H54 (cell line): ENCODE measurements at places on chromosomes 5 and 9.
A peak's percentile ranks its signal among the peaks of the same experiment; 100 is the strongest.

GRCh38 chr5:138444774-138445546, 6.1 kb downstream of the REEP2 start:
- DNase-seq, result no peak

DNA sequence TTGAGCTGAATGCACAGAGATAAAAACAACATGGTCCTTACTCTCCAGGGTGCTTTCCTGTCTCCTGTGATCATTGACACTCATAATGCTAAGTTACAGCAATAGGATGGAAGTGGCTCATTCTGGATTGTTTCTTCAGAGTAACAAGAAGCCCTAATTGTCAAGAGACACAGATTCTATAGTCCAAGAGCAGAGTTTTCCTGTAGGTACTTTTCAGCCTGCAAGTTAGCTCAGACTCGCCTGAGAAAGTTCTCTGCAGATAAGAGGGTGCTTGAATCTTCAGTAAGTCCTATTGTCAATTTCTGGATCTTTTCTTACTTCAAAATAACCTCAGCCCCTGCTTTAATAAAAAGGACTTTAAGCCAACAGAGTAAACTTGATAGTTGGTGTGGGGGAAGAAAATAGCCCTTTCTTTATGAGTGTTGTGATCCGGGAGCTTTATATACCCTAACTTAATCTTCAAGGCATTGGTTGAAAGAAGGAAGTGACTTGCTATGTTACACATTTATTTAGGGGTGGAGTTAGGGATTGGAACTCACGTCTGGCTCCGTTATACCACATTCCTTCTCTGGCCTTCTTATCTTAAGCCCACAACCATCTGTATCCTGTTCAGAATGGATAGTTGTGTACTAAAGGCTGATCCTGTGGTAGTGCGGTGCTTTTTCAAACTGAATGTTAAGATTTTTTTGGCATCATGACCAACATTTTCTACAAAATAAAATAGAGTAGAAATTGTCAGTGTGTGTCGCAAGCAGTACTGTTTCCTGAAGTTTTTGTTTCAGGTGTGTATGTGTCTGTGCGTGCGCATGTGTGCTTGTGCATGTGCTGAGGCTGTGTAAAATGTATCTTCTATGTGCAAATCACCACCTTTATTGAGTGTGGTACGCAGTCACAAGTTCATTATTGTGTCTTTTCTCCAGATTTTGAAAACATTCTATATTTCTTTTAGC, 173.9 kb downstream of the WDR70 start:
- no peak for DNase-seq

GRCh38 chr9:129446828-129447550, 173.9 kb downstream of the C9orf50 start:
- no peak for DNase-seq

DNA sequence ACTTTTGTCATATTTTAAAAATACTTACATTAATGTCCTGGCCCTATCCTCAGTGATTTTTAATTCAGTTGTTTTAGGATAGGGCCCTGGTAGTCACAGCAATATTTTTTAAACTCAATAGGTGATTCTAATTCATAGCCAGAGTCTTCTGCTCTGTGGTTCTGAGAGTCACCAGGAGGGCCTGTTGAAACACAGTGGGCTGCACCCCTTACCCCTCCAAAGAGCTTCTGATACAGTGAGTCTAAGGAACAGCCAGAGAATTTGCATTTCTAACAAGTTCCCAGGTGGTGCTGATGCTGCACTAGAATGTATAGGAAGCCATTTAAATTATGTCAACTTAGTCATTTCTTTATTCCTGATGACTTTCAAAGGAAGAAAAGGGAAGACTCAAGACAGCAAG, 458.3 kb upstream of the ARRDC3 start:
- DNase-seq, result no peak

DNA sequence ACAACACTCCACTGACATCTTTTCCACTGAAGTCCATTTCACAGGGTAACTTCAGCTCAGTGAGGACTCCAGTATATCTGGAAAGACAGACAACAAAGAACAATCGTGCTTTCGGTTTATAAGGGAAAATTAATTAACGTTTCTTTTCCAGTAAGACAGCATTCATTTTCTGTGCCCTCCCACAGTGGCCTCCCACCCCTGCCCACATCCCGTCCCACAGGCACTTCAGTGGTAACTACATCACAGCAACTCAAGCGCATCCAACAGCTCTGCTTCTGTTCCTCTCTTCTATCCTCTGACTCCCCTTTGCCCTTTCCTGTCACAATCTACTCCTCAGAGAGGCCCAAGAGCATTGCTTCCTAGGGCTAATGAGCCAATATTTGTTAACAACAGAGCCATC, 40.3 kb downstream of the GLDC start:
- no peak for DNase-seq

DNA sequence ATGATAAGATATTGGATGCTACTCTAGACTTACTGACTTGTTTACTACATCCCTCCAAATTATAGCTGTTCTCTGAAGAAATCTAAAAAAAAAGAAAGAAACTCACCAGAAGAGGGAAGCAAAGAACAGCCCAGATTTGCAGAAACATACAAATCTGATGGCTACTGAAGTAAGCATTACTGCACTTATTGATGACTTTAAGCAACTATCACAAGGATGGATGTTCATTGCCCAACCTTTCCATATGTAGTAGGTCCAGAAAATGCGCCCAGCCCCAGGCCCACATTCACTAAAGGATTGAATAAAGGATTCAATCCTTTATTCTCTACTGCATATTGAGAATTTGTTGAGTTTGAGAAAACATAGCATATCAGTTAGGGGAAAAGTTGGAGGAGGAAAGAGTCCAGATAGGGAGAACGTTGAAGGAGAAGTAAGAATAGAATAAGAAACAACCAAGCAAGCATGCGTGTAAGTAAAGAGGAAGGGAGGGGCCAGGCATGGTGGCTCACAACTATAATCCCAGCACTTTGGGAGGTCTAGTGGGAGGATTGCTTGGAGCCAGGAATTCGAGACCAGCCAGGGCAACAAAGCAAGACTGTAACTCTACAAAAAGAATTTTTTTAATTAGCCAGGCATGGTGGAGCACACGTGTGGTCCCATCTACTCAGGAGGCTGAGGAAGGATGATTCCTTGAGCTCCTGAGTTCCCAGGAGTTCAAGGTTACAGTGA, 33.8 kb upstream of the DTWD2 start:
- no peak for DNase-seq

DNA sequence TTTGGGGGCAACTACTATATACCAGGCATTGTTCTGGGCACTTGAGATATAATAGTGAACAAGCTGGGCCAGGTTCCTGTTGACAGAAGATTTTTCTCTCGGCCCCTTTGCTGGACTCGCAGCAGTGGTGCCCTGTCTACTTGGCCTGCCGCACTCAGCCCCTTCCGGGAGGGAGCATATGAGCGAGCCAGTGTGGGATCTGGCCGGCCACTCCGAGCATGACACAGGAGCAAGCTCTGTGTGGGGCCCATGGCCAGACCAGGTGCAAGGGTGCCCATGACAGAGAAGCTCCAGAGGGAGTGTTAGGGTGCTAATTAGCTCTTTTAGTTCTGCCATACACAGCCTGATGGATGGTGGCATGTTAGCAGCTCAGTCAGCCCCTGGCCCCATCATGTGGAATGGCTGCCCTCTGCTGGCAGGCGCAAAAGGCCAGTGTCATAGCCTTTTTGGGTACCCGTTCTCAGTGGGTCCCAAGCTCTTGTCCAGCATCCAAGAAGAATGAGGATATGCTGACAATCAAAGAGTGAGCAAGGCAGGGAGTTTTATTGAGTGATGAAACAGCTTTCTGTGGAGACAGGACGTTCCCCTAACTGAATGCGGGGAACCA, 9.3 kb upstream of the KIF4B start:
- DNase-seq, result no peak

- DNase-seq, result no peak
Observed at GRCh38 chr5:61689153-61689846, 357.2 kb downstream of the ZSWIM6 start.

GRCh38 chr5:150561192-150561512, 53.2 kb downstream of the NDST1 start:
- DNase-seq, result no peak

GRCh38 chr5:140509898-140510297, 37.6 kb upstream of the EIF4EBP3 start:
- DNase-seq, result no peak

GRCh38 chr9:36189976-36190375, 745 bp upstream of the CLTA start:
- DNase-seq, result no peak

DNA sequence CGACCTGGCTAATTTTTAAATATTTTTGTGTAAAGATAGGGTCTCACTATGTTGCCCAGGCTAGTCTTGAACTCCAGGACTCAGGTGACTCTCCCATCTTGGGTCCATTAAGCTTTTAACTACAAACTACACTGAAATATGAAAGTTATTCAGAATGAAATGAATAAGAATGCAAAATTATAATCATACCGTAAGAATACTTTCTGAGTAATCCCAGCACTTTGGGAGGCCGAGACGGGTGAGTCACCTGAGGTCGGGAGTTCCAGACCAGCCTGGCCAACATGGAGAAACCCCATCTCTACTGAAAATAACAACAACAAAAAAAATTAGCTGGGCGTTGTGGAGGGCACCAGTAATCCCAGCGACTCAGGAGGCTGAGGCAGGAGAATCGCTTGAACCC, 1.1 kb upstream of the ORM1 start:
- DNase-seq, result no peak

DNA sequence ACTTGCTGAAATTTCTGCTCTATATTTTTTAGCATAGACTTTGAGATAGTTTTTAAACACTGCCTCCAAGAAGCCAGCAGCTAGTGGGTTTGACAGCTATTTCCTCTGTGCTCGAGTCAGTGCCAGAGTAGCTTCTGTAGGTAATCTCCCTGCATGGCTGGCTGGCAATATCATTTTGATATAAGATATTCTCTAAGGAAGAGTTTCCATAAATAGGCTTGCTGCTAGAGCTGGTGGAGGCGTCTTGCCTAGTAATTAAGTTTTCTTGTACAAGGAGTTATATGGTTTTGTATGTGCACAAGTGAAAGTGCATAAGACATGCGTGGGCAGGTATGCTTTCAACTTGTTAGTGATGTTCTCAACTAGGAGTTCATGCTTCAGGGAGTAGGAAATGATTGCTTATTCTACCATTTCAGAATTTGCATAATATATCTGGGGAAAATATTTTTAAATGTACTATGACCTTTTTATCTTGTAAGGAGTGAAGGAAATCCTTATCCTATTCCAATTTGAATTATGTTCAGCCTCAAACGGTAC, 74.1 kb upstream of the CCL21 start:
- DNase-seq, result no peak

DNA sequence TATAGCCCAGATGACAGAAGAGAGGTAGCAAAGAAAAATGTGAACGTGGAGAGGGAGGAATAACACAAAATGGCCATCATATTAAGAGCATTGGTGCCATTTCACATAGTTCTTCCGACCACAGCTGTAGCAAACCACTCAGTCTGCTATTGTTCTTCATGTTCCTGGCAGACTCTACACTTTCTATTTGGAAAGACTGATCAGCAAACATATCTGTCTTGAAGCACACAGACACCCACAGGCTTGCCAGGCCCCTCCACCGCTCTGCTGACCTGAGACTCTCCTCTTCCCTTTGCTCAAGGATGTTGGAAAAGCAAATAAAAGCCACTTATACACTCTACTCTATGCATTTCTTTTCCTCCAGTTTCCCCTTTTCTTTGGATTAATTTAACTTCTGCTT, 298.0 kb downstream of the FBXL7 start:
- DNase-seq, result no peak

GRCh38 chr5:137833463-137833862, 34.2 kb upstream of the MYOT start:
- peak; percentile 20 for DNase-seq

- DNase-seq, result no peak
Observed at GRCh38 chr5:8383616-8384015, 514.7 kb downstream of the MTRR start.

DNA sequence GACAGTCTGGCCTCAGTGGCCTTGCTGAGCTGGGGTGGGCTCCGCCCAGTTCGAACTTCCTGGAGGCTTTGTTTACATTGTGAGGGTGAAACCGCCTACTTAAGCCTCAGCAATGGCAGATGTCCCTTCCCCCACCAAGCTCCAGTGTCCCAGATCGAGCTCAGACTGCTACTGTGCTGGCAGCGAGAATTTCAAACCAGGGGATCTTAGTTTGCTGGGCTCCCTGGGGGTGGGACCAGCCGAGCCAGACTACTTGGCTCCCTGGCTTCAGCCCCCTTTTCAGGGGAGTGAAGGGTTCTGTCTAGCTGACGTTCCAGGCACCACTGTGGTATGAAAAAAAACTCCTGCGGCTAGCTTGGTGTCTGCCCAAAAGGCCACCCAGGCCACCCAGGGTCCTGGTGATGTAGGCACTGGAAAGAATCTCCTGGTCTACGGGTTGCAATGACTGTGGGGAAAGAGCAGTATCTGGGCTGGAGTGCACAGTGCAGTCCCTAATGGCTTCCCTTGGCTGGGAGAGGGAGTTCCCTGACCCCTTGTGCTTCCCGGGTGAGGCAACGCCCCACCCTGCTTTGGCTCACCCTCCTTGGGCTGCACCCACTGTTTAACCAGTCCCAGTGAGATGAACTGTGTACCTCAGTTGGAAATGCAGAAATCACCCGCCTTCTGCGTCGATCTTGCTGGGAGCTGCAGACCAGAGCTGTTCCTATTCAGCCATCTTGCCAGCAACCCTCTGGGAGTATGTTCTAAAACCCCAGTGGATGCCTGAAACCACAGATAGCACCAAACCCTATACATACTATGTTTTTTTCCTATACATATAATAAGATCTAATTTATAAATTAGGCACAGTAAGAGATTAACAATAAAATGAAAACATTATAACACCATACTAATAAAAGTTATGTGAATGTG, 95.5 kb downstream of the TMEM161B start:
- DNase-seq, result no peak

DNA sequence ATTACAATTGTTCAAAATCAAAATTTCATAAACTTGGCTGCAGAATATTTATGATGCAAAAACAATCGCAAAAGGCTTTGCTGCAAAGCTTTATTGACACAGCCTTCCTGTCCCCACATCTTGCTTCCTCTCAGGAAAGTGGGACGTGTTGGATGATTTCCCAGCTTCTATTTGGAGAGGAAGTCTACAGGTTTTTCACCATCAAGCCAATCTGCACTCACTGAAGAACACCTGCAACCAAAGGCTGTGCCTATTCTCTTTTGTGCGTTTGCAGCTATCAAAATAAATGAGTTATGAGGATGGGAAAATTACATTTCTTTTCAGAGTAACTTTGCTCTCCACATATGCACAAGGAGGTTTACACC, 214.4 kb downstream of the PLK2 start:
- DNase-seq, result no peak

DNA sequence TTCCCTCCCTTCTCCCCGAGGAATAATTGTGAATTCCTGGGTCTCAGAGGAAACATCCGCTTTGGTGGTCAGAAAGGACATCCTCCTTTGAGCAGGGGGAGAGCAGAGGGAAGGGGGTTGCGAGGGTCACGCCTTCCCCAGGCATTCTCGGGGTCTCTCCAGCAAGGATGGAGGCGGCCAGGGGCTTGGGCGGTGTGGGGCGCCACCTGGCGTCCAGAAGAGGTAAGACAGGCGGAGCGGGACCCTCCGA, 129.1 kb downstream of the KCNIP1 start:
- no peak for DNase-seq

- no peak for DNase-seq
Observed at GRCh38 chr9:3676766-3677165, 151.0 kb upstream of the RFX3 start.
